ENCODE measurements at places on chromosomes 5 and 9.
A peak's percentile ranks its signal among the peaks of the same experiment; 100 is the strongest.

DNA sequence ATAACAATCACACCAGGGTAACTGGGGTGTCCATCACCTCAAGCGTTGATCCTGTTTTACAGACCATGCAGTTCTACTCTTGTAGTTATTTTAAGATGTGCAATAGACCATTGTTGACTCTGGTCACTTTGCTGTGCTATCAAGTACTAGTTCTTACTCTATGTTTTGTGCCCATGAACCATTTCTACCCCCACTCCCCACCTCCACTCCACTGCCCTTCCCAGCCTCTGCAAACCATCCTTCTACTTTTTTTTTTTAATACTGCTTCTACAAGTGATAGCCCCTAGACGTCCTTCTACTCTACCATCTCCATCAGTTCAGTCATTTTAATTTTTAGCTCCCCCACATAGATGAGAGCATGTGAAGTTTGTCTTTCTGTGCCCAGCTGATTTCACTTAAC, 38.8 kb downstream of the EHMT1 start:
- DNase-seq, result no peak

DNA sequence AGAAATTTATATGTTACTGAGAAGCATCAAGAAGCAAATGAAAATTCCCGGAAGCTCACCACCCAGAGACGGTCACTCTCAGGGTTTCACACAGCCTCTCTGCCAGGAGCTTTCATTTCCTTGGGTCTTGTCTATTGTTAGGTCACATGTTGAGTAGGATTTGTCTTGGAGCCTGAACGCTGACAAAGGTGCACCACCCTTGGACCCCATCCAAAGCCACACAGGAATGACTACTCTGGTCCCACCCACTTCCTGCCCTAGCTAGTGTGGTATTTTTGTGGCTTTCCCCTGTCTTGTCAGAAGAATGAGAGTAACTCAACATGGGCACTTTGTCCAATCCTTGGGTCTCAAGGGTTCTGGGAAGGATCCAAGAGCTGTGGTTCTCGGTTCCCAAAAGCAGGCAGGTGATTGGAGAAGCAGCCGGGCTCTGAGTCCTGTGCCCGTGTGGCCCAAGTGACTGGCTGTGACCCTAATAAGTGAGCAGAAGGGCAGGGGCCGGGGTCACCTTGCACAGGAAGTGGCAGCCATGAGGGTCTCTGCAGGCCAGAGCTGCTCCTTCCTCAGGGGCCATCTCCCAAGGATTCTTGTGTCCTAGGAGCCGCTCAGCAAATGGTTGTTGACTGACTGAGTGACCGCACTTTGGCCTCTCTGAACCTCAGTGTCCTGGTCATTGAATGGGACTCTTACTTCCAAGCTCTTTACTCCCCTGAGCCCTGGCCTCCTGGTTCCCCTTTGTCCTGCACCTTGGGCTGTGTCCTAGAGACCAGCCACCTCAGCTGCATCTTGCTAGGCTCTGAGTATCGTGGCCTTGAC, 6.9 kb downstream of the FGD3 start:
- peak; percentile 58 for DNase-seq

DNA sequence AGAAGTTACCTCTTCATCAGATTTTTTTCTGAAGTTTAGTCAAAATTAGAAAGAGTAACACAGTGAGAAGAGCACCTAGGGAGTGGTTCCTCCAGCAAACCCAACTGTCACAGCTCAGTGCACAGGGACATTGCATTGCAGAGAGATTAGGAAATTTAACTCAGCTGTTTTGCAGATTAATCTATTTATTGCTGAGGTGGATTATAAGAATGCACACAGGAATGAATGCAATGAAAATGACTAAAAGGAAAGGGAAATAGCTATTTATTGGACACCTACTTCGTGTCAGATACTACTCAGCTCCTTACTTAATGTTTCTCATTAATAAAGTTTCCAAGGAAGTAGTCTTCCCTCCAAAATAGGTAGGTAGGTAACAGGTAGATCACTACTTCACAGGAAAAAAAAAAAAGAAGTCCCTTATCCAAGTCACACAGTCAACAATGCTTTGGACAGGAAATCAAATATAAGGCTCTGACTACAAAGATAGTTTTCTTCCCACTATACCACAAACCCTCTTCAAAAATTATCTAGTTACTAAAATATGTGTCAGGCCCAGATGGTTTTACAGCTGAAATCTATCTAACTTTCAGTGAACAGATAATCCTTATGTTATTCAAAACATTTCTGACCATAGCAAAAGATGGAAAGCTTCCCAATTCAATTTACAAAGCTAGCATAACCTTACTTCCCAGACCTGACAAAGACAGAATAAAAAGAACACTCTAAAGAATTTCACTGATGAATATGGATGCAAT, 442.2 kb upstream of the MPDZ start:
- no peak for DNase-seq

DNA sequence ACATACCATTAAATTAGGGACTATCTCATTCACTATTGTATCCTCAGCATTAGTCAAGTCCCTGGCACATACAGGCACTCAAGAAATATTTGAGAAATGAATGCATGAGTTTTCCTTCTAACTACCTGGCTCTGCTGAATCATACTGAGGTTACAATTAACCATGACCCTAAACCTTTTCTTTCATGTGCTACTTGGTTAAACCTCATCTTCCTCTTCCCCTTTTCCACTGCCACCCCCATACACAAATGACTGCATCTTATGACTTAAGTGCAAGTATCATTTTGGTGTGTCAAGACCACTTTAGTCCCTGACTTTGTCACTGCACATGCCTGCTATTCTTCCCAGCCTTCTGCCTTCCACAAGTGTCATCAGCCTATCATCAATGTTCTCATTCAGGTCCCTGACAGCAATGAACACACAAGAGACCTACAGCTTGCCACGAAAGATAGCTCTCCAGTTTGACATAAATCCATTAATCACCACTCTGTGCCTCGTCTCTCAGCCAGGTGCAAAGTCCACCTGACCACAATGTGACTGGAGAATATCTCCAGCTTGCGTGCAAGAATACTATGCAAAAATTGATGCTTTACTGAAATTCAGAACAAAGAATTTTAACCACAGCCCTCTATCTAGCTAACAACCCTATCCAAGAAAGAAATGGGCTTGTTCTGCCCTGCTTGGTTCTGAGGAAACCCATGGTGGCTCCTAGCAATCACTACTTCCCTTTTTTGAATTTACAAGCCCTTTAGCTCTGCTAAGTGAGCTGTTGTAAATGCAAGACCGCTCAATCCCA, 74.5 kb downstream of the MAPKAP1 start:
- DNase-seq, result no peak

- DNase-seq, result no peak
These were observed 13.6 kb downstream of the LRRC8A start for GRCh38 chr9:128895556-128895955.

DNA sequence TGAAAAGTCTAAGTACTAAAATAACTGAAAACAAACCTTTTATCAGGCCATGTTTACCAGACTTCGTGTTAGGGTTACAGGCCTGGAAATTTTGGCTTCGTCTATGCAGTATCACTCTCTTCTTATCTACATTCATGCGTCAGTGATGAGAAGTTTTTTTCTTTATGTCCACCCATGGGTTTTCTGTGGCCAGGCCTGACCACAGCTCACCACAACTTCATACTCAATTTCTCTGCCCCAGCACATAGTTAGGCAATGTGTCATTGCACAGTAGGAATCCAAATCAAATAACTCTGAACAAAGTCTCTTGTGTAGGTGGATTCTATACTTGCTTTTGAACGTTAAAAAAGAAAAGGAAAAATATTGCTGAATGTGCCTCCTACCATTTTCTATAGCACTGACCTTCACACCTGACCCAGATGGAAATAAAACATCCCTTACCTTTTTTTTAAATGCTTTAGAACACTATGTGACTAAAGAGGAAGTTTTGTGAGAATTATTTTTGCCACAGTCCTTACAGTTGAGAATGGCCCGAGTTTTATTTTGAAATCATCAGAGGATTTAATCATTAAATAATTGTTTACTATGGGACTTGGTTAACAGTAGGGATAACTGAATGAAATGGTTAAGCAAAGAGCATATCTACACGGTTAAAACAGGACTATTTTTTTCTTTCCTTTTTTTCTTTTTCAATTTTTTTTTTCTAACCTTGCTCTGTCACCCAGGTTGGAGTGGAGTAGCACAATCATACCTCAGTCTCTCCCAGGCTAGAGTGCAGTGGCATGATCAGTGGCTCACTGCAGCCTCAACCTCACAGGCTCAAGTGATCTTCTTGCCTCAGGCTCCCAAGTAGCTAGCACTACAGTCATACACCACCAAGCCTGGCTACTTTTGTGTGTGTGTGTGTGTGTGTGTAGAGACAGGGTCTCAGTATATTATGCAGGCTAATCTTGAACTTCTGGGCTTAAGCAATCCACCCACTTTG, 1247.0 kb upstream of the ACO1 start:
- no peak for DNase-seq

DNA sequence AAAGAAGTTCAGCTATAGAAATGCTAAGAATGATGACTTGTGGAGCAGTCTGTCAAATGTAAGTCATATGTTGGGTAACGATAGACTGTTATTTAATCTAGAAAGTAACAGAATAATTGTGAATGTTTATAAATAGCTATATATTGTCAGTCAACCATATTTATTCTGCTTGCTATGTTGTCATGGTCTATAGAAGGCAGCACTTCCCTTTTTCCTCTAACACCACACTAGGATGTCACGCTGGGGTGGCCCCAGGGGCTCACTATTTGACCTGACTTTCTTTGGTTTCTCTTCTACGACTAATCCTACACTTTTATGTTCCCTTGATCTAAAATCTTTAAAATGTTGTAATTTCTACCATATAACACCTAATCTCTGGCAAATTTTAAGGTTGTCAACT, 20.5 kb downstream of the ERAP2 start:
- DNase-seq, result no peak

- no peak for DNase-seq
These were observed 178.1 kb upstream of the CDH9 start for GRCh38 chr5:27216367-27216950.

GRCh38 chr9:16106021-16106571, 553.3 kb downstream of the CCDC171 start:
- no peak for DNase-seq

DNA sequence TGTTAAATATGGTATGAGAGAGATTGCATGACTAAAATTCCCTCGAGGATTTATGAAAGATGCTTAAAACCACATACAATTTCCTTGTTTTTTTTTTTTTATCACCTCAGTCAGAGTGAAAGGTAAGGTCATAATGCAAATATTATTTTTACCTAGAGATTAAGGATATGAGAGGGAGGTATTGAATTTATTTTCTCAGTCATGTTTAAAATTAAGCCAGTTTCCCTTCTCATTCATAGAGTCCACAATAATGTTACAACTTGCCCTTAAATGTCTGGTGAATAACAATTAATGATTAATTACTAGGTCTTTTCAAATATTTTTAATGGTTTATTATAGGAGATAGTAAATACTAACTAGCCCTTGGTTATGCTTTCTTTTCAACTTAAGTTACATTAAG, 144.9 kb upstream of the HAPLN1 start:
- no peak for DNase-seq

- no peak for DNase-seq
These were observed 535.5 kb upstream of the GRIN3A start for GRCh38 chr9:102273952-102274351.

DNA sequence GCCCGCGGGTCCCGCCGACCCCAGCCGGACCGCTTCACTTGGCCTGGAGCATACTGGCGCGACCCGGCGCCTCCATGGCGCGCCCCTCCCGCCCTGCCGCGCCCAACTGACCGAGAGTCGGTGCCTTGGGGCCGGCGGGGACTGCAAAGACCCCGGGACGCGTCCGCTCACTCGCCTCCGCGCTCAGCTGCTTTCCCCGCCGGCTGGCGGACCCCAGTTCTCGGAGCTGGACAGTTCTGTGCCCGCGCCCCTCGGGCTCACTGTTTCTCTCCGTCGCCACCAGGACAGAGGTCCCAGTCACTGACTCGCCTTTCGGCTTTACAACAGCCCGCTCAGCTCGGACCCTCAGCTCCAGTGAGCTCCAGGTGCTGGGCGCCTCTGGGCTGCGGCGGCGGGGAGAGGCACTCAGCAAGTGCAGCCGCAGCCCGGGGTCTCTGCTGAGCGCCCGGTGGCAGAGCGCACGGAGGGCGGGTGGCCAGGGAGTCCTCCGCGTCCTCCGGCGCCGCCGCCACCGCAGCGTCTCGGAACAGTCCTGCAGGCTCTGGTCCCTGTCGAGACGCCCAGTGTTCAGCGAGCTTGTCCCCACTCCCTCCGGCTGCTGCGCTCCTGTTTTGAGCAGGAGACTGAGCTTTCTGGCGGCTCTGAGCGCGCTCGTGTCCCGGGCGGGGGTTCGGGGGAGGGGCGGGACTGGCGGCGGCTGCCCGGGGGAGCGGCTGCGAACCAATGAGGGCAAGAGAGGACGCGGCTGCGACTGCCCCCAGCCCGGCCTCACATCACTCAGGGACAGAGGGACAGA, at the start of gene SMIM32:
Gene SMIM32, minus strand, starts transcription at position 637 of the 796 bp plus-strand sequence. CDS start 638 bp downstream, outside the sequence.
- no peak for DNase-seq

DNA sequence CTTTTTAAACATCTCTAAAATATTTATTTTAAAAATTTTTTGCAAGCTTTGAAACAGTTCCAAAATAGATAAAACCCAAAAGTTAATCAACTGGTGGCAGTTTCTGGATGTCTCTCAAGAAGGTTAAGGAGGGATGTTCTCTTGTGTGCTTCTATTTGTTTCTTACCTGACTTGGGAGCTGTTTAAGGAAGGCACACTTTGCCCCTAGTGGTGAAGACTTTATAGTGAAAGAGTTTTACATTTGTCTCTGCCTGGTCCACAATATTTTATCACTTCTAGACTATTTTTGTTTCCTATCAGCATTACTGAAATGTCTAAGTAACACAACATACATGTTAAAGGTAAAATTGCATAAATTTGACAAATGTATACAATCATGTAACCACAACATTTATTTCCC, 552.8 kb downstream of the SEMA5A start:
- DNase-seq, result no peak

GRCh38 chr9:72565535-72565934, 44.1 kb downstream of the TMC1 start:
- DNase-seq, result no peak

- no peak for DNase-seq
These were observed 127.1 kb downstream of the DPYSL3 start for GRCh38 chr5:147382776-147383175.

- DNase-seq, result no peak
These were observed 3.4 kb downstream of the CLINT1 start for GRCh38 chr5:157855404-157855994.

GRCh38 chr9:134964271-134965055, 46.8 kb upstream of the FCN1 start:
- DNase-seq, result no peak

DNA sequence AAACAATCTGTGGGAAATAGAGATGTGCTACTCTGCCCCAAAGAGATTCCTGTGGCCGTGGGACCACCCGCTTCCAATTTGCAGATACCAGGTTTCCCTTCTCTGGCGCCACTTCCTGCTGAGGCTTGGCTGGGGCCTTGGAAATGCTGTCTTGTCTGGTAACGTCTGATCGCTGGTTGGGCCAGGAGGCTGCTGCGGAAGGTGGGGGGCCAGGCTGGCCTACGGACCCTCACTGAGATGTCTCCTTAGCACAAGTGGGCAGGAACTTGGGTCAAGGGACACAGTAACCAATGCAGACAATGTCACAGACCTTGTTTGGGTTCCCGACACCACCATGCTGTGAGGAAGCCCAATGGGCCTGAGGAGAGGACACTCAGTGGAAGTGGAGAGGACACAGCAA, 31.7 kb upstream of the IRX4 start:
- DNase-seq, result no peak

GRCh38 chr9:126689027-126689825, 75.5 kb downstream of the LMX1B start:
- DNase-seq, result no peak

- no peak for DNase-seq
These were observed 1151.8 kb downstream of the CDH12 start for GRCh38 chr5:21701317-21701716.
